ENCODE measurements at places on chromosomes 2 and 18.

DNA sequence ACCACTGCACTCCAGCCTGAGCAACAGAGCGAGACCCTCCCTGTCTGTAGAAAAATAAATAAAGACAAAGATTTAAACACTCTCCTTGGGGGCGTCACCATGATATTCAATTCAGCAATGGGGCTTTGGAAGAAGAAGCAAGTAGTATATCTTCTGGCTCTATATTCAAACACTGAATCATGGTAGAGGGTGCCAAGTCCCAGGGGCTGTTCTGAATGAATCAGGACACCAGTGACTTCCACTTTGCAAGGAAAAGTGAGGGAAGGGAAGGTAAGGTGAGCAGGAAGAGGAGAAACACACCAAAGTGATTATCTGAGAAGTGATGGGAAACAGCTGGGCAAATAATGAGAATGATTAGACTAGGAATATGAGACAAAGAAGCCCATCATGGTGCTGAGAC lies 80.5 kb downstream of the AAK1 start:
- DNase-seq, result no peak

DNA sequence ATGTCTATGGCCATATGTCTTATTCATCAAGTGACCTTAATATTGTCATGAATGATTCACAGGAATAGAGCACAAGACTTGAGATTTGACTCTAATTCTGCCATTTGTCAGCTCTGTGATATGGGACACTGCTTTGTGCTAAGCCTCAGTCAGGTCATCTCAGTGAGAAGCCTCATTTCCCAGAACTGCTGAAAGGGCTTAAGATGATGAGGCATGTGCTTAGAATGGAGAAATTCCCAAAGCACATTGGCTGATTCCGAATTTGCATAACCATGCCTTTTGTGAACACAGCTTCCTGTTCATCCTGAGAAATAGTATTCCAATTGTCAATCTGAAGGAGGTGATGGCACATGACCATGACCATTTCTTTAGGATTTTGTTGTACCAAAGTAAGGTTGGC lies 218.1 kb downstream of the ALK start:
- no peak for DNase-seq

DNA sequence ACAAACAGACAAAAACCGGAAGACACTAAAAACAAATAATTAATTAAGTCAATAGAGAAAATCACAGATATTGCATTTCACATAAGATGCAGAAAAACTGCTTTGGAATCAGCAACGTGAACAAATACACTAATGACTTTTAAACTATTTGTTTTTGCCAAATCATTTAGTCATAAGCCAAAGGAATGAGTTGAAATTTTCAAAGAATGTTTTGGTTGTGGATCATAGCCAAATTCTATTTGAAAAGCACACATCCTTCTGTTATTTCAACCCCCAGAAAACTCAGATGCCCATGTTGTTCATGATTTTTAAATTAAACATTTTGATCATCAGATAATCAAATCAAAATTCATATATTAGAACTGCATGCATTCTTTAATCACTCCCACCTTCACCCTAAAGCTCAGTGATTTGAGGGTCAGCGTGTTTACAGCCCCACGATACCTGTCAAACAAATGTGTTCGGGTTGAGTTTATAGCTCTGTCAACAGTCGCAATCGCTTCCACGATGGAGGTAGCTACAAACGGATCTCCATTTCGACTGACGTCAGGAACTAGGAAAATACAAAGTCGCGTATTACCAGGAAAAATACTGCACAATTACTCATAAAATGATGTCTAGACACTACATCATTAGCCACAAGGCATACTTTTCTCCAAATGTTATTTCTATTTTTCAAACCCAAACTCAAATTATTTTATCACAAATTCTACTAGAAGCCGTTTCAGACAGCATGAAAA lies 90.2 kb downstream of the PXDN start:
- no peak for DNase-seq

DNA sequence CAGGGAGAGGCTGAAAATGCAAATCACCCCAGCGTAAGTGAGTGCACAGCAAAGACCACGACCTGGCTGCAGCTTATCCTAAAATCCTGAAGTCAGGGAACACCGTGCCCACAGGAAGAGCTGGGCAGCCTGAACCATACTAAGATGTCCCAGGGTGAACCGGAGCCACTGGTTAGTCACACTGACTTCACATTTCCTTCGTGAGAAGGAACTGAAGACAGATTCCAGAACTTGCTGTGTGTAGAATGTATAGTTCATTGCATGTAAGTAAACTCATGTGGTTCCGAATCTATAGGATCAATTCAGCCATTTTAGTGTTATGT lies 84.6 kb upstream of the NDUFV2 start:
- DNase-seq, result no peak

- no peak for DNase-seq
These were observed 29.8 kb upstream of the POMC start for GRCh38 chr2:25198209-25198525.

Measured in CD4-positive, alpha-beta T cell treated with Interleukin-2 at 100 ng/mL for 4 hours (primary cell).